ENCODE measurements at places on chromosomes 2 and 18.

GRCh38 chr2:215624423-215624829 is 188.6 kb upstream of the FN1 start:
- peak; percentile 34 for DNase-seq

- DNase-seq: no peak
These were observed 113.0 kb downstream of the MEP1B start for GRCh38 chr18:32302806-32303205.

DNA sequence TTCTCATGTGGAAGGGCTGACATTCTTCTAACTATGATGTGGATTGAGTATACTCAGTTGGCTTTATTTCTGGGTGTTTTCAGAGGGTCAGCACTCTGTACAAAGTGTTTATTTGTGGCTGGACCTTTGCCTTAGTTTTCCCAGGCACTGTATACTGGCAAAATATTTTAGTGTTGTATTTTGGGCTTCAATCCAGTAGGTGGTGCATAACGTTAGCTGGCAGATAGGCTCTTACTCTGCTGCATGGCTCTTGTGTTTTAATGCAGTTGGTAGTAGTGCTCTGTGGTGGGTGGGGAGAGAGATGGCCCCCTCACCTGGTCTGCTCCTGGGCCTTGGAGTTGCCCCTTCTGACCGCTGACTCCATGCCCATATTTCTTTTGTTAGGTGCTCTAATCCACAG is 75.6 kb upstream of the REG3A start:
- no peak for DNase-seq

GRCh38 chr2:238370094-238370822 is 49.9 kb downstream of the TRAF3IP1 start:
- DNase-seq: no peak

DNA sequence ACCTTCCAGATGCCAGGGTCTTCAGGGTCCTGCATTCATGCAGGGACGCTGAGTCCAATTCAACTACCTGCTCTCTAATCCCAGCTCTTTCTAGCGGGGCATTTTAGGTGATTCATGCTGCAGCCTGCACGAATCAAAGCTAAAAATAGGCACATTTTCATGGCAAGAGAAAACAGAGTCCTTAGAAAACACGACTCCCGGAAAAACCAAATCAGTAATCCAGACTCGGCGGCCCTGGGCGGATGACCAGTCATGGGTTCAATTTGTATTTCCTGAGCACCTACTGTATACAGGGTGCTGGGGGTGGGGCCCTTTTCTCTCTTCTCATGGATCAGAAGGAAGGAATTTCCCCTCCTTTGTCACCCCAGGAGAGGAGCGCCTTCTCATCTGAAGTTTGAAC is 64.4 kb downstream of the LONRF2 start:
- no peak for DNase-seq

DNA sequence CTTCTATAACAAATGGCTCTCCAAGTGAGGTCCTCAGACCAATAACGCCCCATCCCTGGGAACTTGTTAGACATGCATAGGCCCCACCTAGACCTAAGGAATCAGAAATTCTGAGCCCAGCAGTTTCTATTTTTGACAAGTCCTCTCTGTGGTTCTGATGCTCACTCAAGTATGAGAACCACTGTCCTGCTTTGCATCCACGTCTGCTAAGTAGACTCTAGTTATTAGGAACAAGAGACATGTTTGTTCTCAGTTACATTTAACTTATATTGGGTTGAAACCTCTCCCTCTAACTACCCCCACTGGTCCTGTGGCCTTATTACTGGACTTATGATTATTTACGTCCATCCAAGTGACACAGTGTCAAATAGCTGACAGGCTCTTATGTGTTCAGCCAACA is 70.3 kb downstream of the TMEM17 start:
- no peak for DNase-seq

GRCh38 chr18:49767111-49768050 is 46.0 kb downstream of the ACAA2 start:
- no peak for DNase-seq

DNA sequence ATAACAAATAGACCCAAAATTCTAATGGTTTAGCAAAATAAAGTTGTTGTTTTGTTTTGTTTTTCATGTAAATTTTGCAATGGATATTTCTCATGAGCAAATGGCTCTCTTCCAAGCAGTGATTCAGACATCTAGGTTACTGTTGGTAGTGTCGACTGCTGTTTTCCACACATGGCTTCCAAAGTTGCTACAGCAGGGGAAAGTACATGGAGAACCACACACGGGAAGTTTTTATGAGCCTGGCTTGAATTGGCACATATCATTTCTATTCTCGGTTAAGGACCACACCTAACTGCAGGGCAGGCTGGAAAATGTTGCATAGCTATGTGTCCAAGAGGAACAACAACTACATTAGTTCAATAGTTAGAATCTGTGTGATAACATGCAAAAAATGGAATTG is 262.1 kb downstream of the GALNT13 start:
- DNase-seq: peak; percentile 58

DNA sequence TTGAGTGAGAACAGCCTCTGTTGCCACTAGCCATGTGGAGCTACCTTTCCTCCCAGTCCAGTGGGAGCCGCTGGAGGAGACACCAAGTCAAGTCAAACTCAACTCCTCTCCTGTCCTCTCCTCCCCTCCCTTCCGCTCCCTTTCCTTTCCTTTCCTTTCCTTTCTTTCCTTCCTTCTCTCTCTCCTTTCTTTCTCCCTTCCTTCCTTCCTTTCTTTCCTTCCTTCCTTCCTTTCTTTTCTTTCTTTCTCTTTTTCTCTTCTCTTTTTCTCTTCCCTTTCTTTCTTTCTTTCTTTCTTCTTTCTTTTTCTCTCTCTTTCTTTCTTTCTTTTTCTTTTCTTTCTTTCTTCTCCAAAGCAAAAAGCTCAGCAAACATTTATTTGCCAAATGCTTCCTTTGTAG is 44.5 kb downstream of the THNSL2 start:
- DNase-seq: no peak

- no peak for DNase-seq
These were observed 31.7 kb downstream of the SULT1C2 start for GRCh38 chr2:108320326-108320922.

DNA sequence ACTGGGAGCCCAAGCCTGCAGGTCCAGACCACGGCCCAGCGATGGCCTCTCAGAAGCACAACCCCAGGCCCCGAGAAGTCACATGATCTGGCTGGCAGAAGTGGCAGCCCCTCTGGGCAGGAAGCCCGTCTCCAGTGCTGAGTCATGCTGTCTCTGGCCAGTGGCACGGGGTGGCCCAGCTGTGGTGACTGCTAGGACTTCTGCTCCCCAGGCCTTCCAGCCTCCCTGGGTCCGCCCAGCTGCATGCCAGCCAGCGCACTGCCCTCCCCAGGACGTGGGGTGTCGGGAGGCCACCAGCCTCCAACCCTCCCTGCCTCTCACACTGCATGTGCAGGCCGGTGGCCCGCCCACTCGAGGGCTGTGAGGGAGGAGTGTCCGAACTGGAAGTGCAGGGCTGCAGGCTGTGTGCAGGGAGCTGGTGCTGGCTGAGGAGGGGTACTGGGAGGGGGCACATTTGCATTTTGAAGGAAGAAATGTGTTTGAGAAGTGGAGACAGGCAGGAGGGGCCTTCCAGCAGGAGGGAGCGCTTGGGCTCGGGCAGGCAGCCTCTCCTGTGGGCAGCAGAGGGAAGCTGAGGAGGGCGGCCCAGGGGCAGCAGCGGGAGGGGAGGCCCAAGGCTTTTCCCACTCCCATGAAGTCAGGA is 17.0 kb upstream of the HPCAL1 start:
- peak; percentile 31 for DNase-seq

DNA sequence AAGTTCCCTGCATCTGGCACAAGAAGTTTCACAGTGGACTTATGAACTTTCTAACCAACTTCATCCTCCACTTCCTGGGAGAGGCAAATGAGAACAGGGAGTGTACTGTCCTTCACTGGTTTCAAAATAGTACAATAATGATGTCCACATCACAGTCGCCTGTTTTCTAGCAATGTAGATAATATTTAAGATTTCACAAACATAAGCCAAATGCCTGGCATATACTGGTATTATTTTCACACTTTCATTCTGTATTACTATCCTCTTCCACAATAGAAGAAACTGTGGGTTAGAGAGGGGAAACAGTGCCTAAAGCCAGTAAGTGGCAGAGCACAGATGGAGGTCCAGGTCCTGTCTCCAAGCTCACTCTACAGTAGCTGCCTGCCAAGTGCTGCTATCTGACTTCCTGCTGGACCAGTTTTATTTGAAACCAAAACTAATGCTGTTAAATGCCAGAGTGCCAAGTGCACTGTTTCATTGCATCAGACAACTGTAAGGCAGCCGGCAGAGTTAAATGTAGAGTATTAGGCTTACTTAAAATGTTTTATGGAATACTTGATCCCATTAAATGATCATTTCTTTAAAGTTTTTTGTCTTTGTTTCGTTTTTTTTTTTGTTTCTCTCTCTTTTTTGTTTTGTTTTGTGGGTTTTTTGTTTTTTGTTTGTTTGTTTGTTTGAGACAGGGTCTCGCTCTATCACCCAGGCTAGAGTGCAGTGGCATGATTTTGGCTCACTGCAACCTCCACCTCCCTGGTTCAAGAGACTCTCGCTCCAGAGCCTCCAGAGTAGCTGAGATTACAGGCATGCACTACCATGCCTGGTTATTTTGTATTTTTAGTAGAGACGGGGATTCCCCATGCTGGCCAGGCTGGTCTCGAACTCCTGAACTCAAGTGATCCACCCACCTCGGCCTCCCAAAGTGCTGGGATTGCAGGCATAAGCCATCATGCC is 15.1 kb downstream of the COBLL1 start:
- DNase-seq: peak; percentile 73

DNA sequence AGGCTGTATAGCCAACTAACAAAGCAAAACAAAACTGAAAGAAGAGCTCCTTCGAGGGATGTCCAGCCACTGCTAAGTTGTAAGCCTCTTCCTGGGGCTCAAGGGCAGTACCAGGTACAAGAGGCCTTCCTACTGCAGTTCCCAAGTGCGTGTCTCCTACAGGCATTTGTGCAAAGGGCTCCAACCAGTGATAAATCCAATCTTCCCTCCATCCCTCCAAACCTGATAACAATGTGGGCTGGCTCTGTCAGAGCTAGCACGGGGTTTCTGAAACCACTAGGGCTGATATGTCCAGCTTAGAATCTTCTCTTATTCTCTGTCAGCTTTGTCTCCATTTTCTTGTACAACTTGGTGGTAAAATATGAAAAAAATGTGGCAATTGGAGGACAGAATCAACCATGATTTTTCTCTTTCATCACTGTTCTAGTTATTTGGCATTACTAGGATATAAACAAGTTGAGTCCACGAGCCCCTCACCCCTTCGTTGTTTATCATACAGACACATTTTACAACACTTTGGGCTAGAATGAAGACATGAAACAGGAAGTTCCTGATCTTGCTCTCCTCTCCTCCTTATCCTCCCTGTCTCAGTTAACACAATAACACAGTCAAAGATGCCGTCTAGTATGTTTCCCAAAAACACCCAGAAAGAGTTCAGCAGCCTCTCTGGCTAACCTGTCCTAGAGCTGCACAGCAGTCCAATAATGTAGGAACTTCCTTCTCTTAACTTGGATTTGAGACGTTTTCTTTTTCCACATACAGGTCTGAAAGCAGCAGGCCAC is 35.4 kb upstream of the WIPF1 start:
- no peak for DNase-seq

GRCh38 chr2:230505162-230505561 is 89.2 kb downstream of the SP100 start:
- no peak for DNase-seq

- peak; percentile 52 for DNase-seq
These were observed 313.0 kb upstream of the SLC39A10 start for GRCh38 chr2:195343942-195344530.

- no peak for DNase-seq
These were observed 177.7 kb upstream of the SMAD2 start for GRCh38 chr18:48108136-48108535.

GRCh38 chr2:211133766-211134165 is 577.4 kb downstream of the CPS1 start:
- peak; percentile 76 for DNase-seq

- DNase-seq: peak; percentile 47
These were observed 59.0 kb downstream of the GLI2 start for GRCh38 chr2:120794716-120795115.

DNA sequence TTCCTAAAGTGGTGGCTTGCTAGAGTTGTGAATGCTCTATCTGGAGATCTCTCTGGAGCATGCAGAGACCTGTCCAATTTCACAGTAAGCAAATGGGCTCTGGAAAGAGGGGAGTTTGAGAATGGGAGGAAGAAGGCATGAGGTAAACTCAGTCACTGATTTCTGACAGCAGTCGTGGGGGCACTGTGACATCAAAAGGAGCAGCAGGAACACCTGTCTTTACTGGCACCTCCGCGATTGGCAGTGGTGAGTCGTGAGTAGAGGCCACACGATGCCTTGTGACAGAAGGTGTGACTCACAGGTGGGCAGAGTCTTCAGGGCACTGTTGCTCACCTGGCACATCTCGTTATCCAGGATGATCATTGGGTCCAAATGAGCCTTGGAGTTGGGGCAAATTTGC is 38.8 kb upstream of the CAVIN2 start:
- no peak for DNase-seq

- no peak for DNase-seq
These were observed 238.5 kb downstream of the DYSF start for GRCh38 chr2:71691747-71692441.

- DNase-seq: no peak
These were observed 83.8 kb upstream of the REG3G start for GRCh38 chr2:78941751-78942150.

GRCh38 chr2:119136093-119136492 is 22.5 kb downstream of the C1QL2 start:
- DNase-seq: no peak

DNA sequence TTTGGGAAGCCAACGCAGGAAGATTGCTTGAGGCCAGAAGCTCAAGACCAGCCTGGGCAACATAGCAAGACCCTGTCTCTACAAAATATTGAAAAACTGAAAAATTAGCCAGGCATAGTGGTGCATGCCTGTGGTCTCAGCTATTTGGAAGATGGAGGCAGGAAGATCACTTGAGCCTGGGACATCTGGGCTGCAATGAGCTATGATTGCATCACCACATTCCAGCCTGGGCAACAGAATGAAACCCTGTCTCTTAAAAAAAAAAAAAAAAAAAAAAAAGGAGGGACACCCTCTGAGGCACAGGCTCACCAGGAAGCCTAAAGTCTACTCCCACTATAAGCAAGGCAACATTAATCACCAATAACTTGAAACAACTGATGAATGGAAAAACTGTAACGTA is 151.1 kb downstream of the CCDC148 start:
- no peak for DNase-seq

DNA sequence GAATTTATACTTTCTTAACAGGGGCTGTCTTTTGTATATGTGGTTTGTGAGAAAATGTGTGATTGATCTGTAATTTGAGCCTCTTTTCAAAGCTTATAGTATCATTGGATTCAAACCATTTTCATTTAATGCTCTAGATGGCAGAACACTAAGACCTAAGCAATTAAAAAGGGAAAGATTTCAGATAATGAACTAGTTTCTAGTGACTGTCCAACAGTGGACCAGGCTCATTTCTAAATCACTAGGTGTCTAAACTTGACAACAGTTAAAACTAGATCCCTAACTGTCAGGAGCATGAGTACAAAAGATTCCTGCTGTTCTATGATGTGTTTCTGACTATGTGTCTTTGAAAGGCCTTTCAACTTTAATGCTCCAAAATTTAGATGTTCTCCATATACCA is 54.6 kb downstream of the ANKRD44 start:
- no peak for DNase-seq
